ENCODE measurements at places on chromosomes 2 and 18. TPM values are rescaled to one million over a fixed set of nuclear protein-coding genes. Genes with fewer than 3 reads are reported as not detected.

GRCh38 chr2:138720035-138720838 is 60.0 kb downstream of the NXPH2 start:
- no peak for DNase-seq

- peak; percentile 56 for DNase-seq
Observed at GRCh38 chr18:47595831-47596501, 334.5 kb downstream of the SMAD2 start.

GRCh38 chr18:471716-472115 is 28.8 kb downstream of the COLEC12 start:
- DNase-seq: no peak

- DNase-seq: no peak
Observed at GRCh38 chr18:60246606-60247005, 126.0 kb downstream of the MC4R start.

GRCh38 chr2:161913865-161914264 is 160.2 kb downstream of the DPP4 start:
- DNase-seq: no peak

DNA sequence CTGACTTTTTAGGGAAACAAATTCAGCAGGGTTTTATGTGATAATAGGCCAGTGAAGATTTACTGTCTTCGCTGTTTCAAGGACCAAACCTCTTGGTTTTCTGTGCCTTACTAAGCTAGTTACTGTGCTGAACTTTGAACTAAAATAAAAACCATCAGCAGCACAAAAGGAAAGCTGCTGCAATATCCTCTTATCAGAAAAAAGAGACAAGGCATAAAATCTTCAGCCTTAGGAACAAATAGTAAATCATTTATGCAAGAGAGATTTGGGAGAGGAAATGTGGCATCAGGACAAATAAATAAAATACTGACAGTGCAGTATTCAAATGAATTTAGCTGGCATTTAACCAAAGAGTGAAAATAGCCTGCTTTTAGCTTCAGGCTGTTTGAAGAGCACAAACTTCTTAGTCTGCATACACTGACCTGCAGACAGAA is 64.1 kb upstream of the EHBP1 start:
- no peak for DNase-seq

GRCh38 chr18:13680612-13681011 is 45.7 kb downstream of the FAM210A start:
- no peak for DNase-seq

- DNase-seq: no peak
Observed at GRCh38 chr18:3097082-3097481, 84.1 kb upstream of the LPIN2 start.

GRCh38 chr2:24586955-24587354 is 95.9 kb downstream of the NCOA1 start:
- no peak for DNase-seq

DNA sequence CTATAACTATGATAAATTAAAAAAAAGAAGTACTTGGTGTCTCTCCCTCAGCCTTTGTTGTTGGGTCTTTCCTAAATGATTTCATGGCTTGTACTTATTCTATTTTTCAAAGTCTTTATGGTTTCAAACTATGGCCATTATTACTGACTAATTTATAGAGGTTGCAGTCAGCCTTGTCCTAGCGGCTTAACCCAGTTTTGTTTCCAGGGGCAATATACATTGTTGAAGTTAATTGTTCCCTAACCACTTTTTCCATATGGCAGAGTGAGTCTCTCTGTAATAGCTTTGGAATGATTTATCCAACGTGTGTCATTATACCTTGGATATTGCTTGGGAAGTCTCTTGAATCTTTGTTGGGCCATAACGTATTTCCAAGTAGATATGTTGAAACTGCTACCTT is 408.8 kb downstream of the HRH4 start:
- DNase-seq: no peak

DNA sequence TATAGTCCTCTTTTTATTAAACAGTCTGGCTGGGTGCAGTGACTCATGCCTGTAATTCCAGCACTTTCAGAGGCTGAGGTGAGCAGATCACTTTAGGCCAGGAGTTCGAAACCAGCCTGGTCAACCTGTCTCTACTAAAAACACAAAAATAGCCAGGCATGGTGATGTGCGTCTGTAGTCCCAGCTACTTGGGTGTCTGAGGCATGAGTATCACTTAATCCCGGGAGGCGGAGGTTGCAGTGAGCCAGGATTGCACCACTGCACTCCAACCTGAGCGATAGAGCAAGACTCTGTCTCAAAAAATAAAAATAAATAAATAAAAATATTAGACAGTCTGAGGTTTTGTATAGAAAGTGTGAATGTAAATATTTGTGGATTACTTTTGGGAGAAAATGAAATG is 17.8 kb downstream of the XRCC5 start:
- DNase-seq: no peak

GRCh38 chr2:158966312-158966711 is 2.1 kb upstream of the TANC1 start:
- no peak for DNase-seq

DNA sequence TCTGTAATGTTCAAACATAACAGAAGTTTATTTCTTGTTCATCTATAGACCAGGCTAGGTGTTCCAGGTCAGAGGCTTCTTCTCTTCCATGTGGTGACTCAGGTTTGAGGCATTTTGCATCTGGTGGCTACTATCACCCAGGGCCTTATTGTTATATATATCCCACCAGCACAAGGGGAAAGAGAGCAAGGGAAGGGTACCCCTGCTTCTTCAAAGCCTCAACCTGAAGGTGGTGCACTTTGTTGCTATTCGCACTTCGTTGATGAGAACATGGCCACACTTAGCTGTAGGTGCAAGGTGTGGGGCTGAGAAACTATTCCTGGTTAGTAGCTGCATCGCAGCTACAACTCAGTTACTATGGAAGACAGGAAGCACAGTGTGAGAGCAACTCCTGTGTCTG is 27.4 kb upstream of the SLC3A1 start:
- no peak for DNase-seq

GRCh38 chr2:10658914-10659257 is 30.9 kb downstream of the NOL10 start:
- no peak for DNase-seq

DNA sequence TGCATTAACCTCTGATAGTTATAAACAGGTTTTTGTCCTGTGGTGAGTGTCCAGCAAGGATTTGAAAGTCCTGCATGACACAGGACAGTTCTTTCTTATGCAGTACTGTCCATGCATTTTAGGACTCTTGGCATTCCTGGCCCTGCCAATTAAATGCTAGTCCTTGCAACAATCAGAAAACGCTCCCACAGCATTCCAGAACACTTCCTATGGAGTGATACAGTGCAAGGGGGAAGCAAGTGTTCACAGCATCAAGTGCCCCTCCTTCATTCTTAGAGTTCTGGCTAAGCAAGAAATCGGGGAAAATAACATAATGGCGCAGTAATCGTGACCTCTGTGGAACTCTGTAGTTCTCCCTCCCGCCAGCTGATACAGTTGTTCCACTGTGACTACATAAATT is 62.9 kb downstream of the ARHGAP28 start:
- DNase-seq: no peak

DNA sequence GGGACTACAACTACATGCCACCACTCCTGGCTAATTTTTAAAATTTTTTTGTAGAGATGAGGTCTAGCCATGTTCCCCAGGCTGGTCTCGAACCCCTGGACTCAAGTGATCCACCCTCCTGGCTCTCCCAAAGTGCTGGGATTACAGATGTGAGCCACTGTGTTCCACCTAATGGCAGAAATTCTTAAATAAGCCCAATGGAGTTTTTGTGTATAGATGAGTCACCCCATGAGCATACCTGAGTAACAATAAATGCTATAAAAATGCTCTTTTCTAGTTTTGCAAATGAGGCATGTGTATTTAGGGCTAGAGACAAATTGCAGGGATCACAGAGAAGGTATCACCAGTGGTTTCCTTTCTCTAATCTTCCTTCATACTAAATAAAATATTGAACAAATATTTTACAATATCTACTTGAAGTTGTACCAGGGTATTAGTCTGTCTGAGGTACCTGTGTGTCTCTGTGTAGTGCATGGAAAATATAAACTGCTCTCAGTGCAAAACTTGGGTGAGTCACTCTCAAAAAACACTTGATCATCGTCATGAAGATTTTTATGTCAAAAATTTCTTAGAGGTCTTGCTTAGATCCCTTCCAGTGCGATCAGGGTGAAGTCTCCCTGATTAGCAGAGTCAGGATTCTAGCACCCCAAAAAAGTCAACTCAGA is 337.1 kb upstream of the MMADHC start:
- DNase-seq: no peak

DNA sequence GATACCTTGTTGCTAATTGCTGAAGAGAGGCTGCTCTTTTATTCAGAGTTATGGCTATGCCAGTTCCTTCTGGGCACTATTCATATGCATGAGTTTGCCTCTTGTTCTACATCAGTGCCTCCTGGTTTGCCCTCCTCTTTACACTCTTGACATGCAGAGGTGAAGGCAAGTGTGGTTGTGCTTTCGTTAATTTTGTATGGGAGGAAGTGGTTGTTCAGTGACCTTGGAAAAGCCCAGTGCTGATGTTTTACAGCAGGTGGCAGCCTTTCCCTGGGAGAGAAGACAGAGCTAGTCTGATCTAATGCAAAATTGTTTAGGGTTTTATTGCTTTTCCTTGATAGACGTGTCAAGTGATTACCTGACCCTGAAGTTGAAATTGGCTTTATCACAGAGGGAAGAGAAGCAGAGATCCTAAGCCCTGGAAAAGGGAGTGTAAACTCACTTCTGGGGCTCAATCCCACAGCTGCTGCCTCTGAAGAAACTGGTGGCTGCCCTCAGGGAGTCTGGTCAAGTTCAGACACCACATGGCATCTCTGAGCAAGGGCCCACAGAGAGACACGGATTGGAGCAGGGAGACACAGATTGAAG is 30.5 kb upstream of the VPS54 start:
- DNase-seq: peak; percentile 64

DNA sequence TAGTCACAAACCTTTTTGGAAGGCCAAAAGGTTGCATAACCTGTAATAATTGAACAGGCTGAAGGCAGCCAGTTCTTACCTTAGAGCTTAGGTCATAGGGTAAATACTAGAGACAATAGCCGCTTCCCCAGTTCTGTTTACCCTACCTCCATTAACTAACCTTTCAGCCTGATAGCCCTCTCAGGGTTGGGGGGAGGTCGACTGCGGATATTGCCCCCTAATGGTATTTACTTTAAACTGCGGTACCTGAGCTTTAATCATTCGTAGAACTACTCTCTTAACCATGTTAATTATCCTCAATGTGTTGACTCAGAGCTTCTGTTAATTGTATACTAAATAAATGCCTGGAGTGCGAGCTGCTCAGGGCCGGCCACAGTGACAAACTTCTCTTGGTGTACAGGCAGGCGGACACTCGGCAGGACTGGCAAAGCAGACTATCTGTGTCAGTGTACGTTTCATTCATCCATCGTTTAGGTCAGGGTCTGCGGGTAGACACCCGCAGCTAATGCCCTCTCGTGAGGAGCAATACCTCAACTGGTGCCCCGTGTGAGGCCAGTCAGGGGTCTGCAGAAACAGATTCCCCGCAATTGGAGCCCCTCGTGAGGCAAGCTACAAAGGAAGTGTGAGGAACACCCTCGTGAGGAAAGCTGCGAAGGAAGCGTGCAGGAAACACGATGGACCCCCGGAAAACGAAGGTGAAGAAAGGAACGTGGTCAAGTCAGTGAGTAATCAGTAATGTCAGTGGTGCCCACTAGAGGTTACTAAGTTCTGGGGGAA is 115.3 kb upstream of the SCN7A start:
- no peak for DNase-seq

DNA sequence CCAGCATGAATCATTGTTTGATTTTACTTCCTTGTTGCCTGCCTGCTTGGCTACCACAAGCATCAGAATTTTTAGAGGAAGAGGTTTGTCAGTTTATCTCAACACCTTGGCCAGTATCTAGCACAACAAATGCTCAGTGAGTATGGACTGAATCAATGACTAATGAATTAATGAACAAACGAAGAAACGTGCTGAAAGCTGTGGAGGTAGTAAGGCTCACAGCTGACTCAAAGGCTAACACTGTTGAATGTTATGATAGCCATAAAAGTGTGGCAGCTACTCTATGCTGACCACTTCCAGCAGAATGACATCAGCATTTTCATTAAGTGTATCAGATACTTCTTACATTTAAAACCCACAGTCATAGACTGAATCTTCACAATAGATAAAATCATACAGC is 543.4 kb downstream of the IRS1 start:
- no peak for DNase-seq

- no peak for DNase-seq
Observed at GRCh38 chr2:22904126-22904684, 480.8 kb upstream of the KLHL29 start.

DNA sequence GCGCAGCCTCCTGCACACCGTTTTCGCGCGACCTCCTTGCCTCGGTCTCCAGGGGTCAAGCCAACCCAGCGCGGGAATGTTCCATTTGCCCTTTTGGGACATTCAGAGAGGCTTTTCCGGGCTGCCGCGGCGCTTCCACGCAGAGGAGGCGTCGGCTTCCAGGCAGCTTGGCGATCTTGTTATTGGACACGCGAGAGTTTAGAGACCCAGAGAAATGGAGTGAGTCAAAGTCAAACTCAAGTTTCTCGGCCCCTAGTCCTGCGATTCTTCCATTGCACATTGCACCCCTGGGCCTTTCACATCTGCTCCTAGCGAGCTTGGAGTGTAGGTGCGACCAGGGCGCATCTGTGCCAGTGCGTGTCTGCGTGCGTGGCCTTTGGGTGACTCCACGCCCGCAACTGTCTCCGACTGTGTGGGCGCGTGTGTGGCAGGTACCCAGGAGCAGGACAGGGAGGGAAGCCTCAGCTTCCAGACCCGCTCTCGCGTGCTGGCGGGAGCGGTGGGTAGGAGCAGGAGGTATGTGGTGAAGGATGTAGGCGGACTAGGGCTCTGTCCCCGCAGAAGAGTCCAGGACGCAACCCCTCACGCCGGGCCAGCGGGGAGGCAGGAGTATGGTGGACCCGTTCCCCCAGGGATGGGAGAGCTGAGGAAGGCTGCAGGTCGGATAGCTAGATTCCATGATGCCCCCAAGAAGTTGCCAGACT is 13.5 kb downstream of the SIX3 start:
- no peak for DNase-seq

CELF4 gene
- 0.35 TPM for total RNA-seq

SPHKAP gene
- total RNA-seq: not detected

SSB gene
- total RNA-seq: 34.9 TPM

NCKAP5 gene
- 25.8 TPM for total RNA-seq

SMAD7 gene
- total RNA-seq: 42.9 TPM

AGAP1 gene
- 60.2 TPM for total RNA-seq

LIPT1 gene
- total RNA-seq: 9.8 TPM

FBXO41 gene
- 8.4 TPM for total RNA-seq

SCN2A gene
- total RNA-seq: not detected

DHRS9 gene
- 10.2 TPM for total RNA-seq

SULT1C4 gene
- not detected for total RNA-seq

TUBA4B gene
- total RNA-seq: not detected

RNF125 gene
- total RNA-seq: 1.7 TPM

TCF7L1 gene
- total RNA-seq: 0.94 TPM

RNF144A gene
- 11.5 TPM for total RNA-seq

UCN gene
- not detected for total RNA-seq

All from Peyer's patch (tissue), 4 donors.